Lower lobe of right lung (tissue), 2 donors: ENCODE measurements at places on chromosomes 2 and 18. TPM values are rescaled to one million over a fixed set of nuclear protein-coding genes. Genes with fewer than 3 reads are reported as not detected.

- DNase-seq = no peak
- no peak overlapping the region for H3K27ac ChIP-seq
- no peaks in the 10 kb centered on the region for H3K36me3 ChIP-seq
- no peaks in the 10 kb centered on the region for H3K4me1 ChIP-seq
- H3K4me3 ChIP-seq = no peak overlapping the region
These were observed 3.9 kb downstream of the SKOR2 start for GRCh38 chr18:47247416-47248114.

Gene SIX3
- total RNA-seq = not detected

DNA sequence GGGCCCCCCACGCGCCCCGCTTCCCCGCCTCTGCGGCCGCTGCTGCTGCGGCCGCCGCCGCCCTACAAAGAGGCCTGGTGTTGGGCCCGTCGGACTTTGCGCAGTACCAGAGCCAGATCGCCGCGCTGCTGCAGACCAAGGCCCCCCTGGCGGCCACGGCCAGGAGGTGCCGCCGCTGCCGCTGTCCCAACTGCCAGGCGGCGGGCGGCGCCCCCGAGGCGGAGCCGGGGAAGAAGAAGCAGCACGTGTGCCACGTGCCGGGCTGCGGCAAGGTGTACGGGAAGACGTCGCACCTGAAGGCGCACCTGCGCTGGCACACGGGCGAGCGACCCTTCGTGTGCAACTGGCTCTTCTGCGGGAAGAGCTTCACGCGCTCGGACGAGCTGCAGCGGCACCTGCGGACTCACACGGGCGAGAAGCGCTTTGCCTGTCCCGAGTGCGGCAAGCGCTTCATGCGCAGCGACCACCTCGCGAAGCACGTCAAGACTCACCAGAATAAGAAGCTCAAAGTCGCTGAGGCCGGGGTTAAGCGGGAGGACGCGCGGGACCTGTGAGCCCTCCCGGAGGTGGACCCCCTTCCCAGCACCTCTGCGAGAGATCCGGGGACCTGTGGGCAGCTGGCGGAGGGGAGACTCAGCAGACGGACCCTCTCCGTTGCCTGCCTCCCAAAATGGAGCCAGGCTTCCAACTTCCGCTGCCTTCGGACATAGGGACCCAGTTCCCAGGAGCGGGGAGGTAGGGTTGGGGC is 1.9 kb downstream of the SP5 start:
- H3K27me3 ChIP-seq = peaks cover 68% of the 10 kb centered on the region
- DNase-seq = peak; percentile 67
- no peaks in the 10 kb centered on the region for H3K36me3 ChIP-seq
- H3K4me1 ChIP-seq = peaks cover 43% of the 10 kb centered on the region
- no peak overlapping the region for H3K27ac ChIP-seq

- peak overlapping the region; percentile 47 for H3K27ac ChIP-seq
- H3K27me3 ChIP-seq = no peaks in the 10 kb centered on the region
- peak overlapping the region; percentile 10 for H3K4me3 ChIP-seq
- H3K4me1 ChIP-seq = peaks cover 55% of the 10 kb centered on the region
- no peaks in the 10 kb centered on the region for H3K36me3 ChIP-seq
These were observed 186.1 kb upstream of the STON1 start for GRCh38 chr2:48343571-48344440.

- no peaks in the 10 kb centered on the region for H3K27me3 ChIP-seq
- DNase-seq = no peak
- H3K4me1 ChIP-seq = no peaks in the 10 kb centered on the region
- no peak overlapping the region for H3K4me3 ChIP-seq
- peaks cover 11% of the 10 kb centered on the region for H3K36me3 ChIP-seq
These were observed 130.0 kb downstream of the EPHA4 start for GRCh38 chr2:221442128-221442527.

DNA sequence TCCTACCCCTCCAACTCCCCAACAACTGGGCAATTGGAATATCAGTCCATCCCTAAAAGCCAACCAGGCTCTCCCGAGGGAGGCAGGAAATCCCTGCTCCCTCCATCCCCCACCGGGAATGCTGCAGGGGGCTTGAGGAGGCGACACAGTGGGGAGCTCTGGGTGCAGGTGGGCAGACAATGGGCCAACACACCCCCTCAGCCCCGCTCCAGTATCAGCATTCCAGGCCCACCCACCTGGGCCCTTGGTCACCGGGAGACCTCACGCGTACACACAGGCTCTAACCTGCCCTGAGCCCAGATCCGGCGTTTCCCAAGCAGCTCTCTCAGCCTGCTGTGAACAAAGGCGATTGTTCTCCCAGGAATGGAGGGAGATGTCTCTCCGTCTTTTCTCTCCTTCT is 37.6 kb upstream of the FZD7 start:
- H3K36me3 ChIP-seq = no peaks in the 10 kb centered on the region
- no peak overlapping the region for H3K27ac ChIP-seq
- no peak for DNase-seq

- H3K4me1 ChIP-seq = peaks cover 44% of the 10 kb centered on the region
- no peak for DNase-seq
- peaks cover 4% of the 10 kb centered on the region for H3K36me3 ChIP-seq
- H3K4me3 ChIP-seq = no peak overlapping the region
These were observed 36.9 kb downstream of the KLF7 start for GRCh38 chr2:207128867-207129266.

Gene ANKRD62
- 0.27 TPM for total RNA-seq

- H3K36me3 ChIP-seq = no peaks in the 10 kb centered on the region
- DNase-seq = no peak
- no peaks in the 10 kb centered on the region for H3K27me3 ChIP-seq
- H3K27ac ChIP-seq = no peak overlapping the region
These were observed 315.5 kb downstream of the RPRM start for GRCh38 chr2:153163055-153163454.

DNA sequence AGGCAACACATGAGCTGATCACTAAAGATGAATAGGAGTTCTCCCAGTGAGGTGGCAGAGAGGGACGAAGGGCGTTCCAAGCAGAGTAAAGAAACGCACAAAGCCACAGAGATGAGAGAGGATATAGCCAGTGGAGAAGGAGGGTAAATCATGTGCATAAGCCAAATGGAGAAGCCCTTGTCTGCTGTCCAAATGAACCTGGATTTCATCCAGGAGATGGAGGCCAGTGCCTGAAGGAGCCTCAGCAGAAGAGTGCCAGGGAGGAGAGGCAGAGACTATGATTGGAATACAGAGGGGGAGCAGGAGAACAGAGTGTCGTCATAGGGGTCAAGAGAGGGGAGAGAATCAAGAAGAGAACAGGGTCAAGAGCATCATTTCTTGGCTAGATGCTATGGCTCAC is 48.9 kb upstream of the STPG4 start:
- H3K4me1 ChIP-seq = peaks cover 9% of the 10 kb centered on the region
- no peak overlapping the region for H3K4me3 ChIP-seq
- H3K27me3 ChIP-seq = no peaks in the 10 kb centered on the region
- DNase-seq = no peak
- no peaks in the 10 kb centered on the region for H3K36me3 ChIP-seq

Gene RAMP1
- total RNA-seq = 5.1 TPM

DNA sequence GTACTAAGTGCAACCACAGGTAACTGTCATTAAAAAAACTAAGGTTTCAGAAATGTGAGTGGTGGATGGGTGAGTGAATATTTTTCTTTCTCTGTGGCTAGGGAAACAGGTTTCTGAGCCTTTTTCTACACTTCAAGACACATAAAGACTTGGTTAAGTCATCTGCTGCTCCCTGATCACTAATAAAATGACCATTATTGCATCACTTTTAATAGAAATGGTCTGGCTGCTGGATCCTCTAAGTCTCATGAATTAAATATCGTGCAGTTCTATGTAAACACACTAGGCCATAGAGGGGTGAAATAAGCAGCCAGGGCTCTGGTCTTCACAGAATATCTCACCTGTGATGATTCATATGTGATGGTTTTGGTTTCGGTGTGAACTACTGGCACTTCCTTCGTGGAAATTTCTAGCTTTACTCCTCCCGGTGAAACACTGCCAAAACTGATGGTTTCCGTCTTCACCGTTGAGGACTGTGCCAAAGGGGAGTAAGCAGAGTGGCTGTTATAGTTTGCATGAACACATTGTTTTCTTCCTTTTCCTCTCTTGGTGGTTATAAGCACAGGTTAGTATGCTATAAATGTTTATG is 100.4 kb upstream of the ZBTB14 start:
- DNase-seq = no peak
- no peaks in the 10 kb centered on the region for H3K27me3 ChIP-seq
- H3K27ac ChIP-seq = no peak overlapping the region
- no peak overlapping the region for H3K4me3 ChIP-seq
- H3K36me3 ChIP-seq = peaks cover 19% of the 10 kb centered on the region
- no peaks in the 10 kb centered on the region for H3K4me1 ChIP-seq

Gene ACKR3
- total RNA-seq = 12.6 TPM

Gene PTPRN
- not detected for total RNA-seq

Gene FIGN
- 5.8 TPM for total RNA-seq

DNA sequence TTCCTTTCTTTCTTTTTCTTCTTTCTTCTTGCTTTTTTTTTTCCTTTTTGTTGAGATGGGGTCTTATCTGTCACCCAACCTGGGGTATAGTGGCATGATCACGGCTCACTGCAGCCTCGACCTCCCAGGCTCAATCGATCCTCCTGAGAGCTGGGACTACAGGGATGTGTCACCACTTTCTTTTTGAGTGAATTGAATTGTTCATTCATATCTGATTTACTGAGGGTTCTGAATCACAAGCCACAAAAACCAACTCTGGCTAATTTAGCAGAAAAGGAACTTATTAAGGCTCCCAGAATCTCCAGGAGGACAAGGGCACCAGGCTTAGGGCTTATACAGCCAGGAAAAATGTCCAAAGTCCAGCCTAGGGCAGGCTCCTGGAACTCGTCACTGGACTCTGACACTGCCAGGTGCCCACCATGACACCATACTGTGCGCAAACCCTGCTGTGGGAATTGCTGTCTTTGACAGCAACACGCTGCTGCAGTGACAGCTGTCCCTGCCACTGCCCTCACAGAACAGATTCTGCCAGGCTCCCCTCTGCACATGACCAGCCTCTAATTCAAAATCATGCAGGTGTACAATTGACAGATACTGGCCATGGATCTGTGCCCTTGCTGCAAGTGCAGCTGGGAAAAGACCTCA is 42.9 kb upstream of the EML6 start:
- no peaks in the 10 kb centered on the region for H3K36me3 ChIP-seq
- H3K27ac ChIP-seq = no peak overlapping the region
- no peaks in the 10 kb centered on the region for H3K4me1 ChIP-seq
- no peak overlapping the region for H3K4me3 ChIP-seq
- no peaks in the 10 kb centered on the region for H3K27me3 ChIP-seq
- no peak for DNase-seq

Gene FEV
- total RNA-seq = not detected

GRCh38 chr2:151482171-151482725 is 72.5 kb downstream of the RIF1 start:
- H3K27me3 ChIP-seq = no peaks in the 10 kb centered on the region
- H3K4me3 ChIP-seq = no peak overlapping the region
- peak; percentile 51 for DNase-seq
